ENCODE measurements at places on chromosomes 3 and 15.

- no peak for DNase-seq
Observed at GRCh38 chr3:30954426-30954825, 60.0 kb upstream of the GADL1 start.

GRCh38 chr15:66288551-66289185, 4.7 kb upstream of the DIS3L start:
- DNase-seq = no peak

DNA sequence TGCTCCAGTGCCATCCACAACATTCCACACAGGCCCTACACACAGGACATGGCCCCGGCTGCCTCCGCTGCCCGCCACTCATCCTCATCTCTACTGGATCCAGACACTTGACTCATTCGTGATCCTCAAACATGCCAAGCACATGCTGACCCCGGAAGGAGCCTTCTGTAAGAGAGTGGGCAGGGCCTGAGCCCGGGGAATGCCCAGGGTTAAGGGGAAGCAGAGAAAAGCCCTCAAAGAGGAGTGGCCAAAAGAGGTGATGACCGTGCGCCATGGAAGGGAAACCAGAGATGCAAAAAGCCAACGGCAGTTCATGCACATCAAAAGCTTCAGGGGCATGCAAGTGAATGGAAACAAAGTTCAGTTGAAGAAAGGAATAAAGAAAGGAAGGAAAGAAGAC, 46.1 kb downstream of the RFTN1 start:
- no peak for DNase-seq

DNA sequence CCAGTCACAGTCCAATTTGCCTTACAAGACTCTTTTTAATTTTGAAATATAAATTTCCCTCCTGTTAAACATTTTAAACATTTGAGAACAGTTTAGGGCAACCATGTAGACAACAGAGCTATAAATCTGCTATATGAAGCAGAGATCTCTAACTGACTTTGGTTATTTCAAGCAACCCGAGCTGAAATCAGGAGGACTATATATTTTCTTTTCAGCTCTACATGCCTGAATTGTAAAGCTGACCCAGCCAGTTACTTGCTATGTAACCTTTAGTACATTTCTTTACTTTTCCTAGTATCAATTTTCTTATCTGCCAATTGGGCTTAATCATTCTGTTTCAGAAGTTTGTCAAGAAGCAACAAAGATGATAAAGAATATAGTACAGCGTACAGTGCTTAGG, 457.4 kb upstream of the NECTIN3 start:
- no peak for DNase-seq

- DNase-seq = no peak
Observed at GRCh38 chr15:98878172-98878571, 129.4 kb downstream of the PGPEP1L start.

DNA sequence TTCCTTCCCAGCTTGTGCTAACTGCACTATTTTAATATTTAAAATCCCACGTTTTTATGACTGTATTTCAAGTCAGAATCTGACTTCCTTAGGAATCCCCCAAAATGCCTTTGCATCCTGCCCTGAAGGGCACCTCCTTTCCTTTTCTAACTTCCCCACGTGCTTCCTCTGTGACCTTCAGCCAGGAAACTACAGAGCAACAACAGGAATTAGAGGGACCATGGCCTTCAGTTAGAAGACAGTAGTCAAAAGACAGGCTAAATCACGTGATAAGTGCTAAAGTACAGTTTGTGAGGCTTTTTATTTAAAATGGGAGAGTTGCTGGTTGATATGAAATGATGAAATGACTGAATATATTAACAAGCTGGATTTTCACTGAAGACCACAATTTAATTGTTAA, 11.8 kb upstream of the ABHD10 start:
- no peak for DNase-seq

DNA sequence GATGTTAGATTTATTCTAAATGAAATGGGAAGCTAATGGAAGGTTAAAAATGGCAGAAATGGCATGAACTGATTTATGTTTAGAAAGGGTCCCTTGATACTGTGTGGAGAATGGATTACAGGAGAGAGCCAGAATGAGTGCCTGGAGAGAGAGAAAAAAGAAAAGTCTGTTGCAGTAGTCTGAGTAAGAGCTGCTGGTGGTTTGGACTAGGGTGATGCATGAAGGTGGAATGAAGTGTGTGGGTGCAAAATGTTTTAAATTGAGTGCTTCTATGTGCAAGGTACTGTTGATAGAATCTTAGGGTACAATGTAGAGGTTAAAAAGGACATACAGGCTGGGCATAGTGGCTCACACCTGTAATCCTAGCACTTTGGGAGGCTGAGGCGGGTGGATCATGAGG, 11.4 kb upstream of the MGA start:
- no peak for DNase-seq

- DNase-seq = no peak
Observed at GRCh38 chr3:146026547-146026946, 134.4 kb downstream of the PLOD2 start.

GRCh38 chr3:100682056-100682853, 27.0 kb upstream of the TFG start:
- DNase-seq = no peak

- DNase-seq = no peak
Observed at GRCh38 chr15:80159811-80160569, 7.2 kb downstream of the FAH start.

GRCh38 chr3:150697646-150698045, 6.1 kb downstream of the ERICH6 start:
- no peak for DNase-seq

DNA sequence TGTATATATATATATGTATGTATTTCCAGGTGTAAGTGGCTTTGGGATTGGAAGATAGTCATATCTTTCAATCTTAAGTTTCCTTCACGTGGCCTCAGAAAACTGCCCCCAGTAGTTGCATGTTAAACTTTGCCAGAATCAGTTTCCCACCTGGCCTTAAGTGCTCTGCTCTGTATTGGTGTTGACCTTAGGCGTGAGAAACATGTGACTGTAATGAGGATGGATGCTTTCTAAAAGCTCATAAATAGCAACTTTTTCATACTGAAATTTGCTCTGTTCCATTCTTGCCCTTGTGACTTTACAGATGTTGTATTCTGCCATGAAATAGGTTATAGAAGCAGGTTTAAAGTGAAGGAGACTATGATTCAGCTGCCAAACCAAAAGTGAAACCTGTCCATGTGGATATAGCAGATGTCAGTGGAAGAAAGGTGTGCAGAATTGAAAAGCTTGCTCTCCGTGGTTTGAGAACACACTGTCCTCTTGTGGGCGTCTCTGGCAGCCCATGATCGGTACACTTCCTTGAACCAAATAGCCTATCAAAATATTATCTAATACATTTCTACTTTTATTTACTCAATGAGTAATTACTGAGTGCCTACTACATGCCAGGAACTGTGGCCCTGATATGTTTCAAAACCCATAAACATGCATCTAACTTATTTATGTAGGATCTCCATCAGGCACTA, 15.8 kb downstream of the SCG5 start:
- no peak for DNase-seq

DNA sequence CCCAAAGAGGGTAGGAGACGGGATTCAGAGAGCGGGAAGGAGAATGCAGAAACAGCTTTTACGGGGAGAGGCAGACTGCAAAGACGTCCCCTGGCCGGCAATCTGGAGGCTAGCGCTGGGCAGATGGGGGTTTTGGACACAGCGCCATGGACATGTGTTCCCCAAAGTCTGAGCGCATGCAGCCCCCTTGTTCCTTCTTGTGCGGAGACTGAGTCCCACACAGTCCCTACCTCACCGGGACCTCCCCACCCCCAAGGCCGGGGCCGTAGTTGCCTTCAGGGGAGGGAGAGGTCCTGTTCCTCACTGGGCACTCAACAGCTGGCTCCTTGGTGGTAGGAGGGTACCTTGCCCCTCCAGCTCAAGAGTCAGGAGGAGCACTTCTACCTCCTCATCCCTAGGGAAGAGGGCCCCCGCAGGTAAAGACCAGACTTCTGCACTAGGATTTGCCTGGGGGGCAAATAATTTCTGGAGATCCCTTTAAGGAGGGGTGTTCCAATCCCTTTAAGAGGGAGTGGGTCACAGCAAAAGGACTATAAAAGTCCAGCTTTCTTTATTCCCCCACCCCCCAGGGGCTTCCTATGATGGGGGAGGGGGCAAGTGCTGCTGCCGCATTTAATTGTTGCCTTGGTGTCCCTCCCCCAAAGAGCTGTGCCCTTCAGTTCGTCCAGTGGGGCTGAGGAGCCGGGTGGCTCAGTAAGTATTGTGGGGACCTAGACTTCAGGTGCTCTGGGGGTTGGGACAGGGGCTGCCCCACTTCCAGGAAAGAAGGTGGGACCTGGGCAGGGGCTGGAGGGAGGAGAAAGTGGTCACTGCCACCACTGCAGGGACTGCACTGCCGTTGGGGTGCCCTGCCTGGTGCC, 3.6 kb upstream of the BAHD1 start:
- DNase-seq = no peak

GRCh38 chr3:43998370-43998835, 243.3 kb upstream of the TOPAZ1 start:
- no peak for DNase-seq

DNA sequence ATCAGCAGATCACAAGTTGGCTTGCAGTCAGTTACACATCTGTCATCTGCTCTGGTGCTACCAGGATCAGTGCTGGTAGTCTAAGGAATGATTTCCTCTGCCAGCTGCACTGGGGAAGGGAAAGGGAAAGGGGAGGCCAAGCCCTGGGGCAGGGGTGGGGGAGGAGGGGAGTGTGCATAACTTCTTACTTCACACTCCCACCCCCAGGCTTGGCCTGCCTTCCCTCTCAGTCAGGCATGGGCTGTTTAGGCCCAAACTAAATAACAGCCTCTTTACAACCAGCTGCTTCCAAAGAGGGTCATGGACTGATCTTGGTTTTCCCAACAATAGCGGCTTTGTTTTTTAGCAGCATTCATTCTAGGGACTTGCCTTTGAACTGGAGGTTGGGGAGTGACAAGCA, 86.1 kb upstream of the PSMD6 start:
- DNase-seq = no peak

DNA sequence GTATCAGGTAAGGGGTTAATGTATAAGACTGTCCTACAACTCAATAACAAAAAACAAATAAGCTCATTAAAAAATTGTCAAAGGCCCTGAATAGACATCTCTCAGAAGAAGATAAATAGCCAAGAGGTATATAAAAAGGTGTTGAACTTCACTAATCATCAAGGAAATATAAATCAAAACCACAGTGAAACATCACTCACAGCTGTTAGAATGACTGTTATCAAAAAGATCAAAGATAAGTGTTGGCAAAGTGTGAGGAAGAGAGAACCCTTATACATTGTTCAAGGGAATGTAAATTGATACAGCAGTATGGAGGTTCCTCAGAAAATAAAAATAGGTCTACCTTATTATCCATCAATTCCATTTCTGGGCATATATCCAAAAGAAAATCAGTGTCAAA, 95.5 kb downstream of the FILIP1L start:
- no peak for DNase-seq

DNA sequence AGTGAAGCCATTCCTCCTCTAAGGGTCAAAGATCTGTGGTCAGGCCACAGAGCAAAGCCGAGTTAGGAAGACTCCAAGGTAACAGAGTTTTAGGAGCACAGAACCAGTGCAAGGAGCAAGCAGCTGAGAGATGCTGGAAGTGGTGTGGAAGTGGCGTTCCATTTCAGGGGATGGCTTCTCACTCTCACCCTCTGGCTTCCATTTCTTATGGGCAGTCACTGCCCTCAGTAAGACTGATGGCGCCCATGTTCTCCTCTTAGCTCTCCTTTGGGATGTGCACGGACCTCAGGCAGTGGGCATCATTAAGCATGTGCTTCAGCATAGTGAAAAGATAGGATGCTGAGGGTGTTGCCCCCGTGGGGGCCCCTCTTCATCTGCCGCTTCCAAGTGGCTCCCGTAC, 90.3 kb downstream of the ASB7 start:
- no peak for DNase-seq

- DNase-seq = no peak
Observed at GRCh38 chr3:113212150-113212843, 940 bp downstream of the BOC start.

- DNase-seq = no peak
Observed at GRCh38 chr3:125512135-125512920, 7.7 kb downstream of the SNX4 start.

- DNase-seq = no peak
Observed at GRCh38 chr3:34405159-34405558, 606.7 kb downstream of the PDCD6IP start.

DNA sequence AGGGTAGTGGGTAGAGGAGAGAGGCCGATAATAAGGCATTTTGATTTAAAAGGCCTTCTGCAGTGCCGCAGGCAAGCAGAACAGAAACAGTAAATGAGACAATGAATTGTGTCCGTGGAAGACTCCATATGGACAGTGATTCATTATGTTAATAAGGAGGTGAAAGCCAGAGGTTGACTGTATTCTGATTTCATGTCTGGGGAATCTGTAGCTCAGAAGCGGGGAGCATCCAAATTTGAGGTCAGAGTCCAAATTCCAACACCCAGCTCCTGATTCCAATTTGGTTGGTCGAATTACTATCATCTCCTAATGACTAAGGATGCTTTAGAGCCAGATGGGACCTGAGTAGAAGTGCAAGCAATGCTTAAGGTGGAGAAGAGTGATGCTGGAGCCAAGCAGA, 1.0 kb upstream of the TBC1D21 start:
- no peak for DNase-seq

DNA sequence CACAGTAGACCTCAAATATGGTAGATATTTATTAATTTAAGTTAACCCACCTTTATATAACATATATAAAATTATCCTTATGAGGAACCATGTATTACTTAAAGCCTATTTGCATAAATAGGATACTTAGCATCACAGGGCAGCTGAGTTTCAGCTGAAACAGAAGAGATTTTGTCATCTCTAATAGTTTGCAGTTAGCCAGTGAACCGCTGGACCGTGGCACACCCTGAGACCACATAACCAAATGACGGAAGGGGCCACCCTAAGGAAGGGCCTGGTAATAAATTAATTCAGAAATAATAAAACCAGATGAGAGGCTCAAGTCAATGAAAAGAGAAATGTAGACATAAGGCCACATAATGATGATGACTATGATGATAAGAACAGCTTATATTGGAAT, 107.7 kb downstream of the MYO5A start:
- no peak for DNase-seq

- no peak for DNase-seq
Observed at GRCh38 chr15:43440721-43441281, 52.2 kb downstream of the TP53BP1 start.

DNA sequence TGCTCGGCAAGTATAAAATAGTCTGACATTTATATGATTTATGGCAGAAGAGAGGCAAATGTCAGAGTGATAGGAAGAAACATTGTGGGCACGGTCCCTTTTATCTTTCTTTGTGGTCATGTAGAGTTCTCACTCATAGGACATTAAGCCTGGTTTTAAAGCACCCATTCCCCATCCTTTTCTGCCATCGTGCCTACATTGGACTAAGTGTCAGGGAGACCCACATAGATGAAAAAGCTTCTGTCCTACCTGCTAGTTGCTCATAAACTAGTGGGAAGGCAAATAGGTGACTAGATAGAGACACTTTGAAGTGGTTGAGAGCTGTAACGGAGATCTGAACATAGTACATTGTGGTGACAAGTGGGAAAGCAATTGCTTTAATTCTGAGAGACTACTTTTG, 155.7 kb downstream of the B3GALNT1 start:
- DNase-seq = no peak

GRCh38 chr3:58243976-58244585, 6.5 kb downstream of the ABHD6 start:
- DNase-seq = no peak

- no peak for DNase-seq
Observed at GRCh38 chr3:184603151-184604030, 41.8 kb downstream of the EPHB3 start.

GRCh38 chr15:74511583-74511982, 29.4 kb upstream of the ARID3B start:
- no peak for DNase-seq

- no peak for DNase-seq
Observed at GRCh38 chr3:13574083-13574797, 25.3 kb downstream of the FBLN2 start.

- DNase-seq = no peak
Observed at GRCh38 chr3:151550025-151550618, 89.3 kb upstream of the IGSF10 start.

All from substantia nigra (tissue), 51 donors.